ENCODE measurements at places on chromosomes 2 and 18.
A peak's percentile ranks its signal among the peaks of the same experiment; 100 is the strongest.

GRCh38 chr18:63197246-63197869, 122.2 kb downstream of the BCL2 start:
- DNase-seq, result no peak

GRCh38 chr2:215722125-215722524, 286.3 kb upstream of the FN1 start:
- no peak for DNase-seq

DNA sequence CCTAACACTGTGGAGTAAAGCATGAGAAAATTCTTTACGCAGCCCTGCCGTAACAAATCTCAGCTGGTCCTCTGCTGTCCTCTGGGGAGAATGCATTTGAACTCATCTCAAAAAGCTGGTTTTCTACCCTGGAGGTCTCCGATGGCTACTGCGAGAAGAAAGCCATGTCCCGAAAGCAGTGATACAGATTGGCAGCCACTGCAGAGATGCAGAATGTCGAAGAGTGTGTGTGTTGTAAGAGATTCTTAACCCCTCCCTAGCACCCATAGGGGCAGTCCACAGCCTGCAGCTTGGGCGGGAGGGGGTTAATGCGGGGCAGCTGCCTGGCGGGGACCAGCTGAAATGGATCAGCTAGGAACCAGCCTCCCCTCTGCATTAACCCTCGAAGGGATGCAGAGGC, 235.9 kb downstream of the ZNF516 start:
- no peak for DNase-seq

- DNase-seq, result peak; percentile 95
Observed at GRCh38 chr18:51197661-51198424, at the start of gene MEX3C. TSS of gene MEX3C (minus strand) at chr18:51197681. CDS start at chr18:51197320, 361 bp downstream.

GRCh38 chr2:84908948-84909713, 3.7 kb downstream of the TMSB10 start:
- no peak for DNase-seq

- no peak for DNase-seq
Observed at GRCh38 chr18:57834616-57835015, 31.5 kb upstream of the ATP8B1 start.

DNA sequence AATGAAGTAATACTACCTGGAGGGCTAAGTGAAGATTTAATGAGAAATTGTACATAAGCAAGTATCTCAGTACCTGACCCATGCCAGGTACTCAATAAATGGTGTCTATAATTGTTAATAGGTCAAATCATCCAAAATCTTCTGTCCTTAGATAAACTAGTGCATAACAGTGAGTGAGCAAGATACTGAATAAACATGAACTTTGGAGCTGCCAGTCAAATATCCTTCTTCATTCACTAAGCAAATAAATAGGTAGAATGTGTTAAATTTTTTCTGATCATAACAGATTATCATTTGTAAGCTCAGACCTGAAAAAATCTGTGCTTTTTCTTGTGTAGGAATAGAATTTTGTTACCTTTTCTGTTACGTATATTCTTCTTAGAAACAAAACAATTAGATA, 39.6 kb downstream of the RAB3GAP1 start:
- no peak for DNase-seq

- DNase-seq, result no peak
Observed at GRCh38 chr2:178241844-178242551, 47.7 kb downstream of the OSBPL6 start.

DNA sequence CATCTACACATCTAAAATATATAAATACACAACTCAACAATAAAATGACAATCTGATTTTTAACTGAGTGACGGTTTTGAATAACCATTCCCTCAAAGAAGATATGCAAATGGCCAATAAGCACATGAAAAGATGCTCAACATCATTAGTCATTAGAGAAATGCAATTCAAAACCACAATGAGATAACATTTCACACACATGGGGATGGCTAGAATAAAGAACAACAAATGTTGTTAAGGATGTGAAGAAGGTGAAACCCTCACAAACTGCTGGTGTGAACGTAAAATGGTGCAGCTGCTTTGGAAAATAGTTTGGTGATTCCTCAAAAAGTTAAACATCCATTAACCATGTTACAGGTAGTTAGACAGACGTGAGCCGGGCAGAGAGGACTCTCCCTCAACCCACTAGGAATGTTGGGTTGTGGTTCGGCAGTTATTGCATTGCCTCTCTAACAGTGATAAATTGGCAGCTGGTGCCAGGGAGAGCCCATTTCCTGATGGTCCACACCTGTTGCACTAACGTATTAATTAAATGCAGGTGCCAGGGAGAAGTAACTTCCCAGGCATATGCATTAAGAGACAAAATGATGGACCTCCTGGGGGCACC, 22.3 kb upstream of the DUSP2 start:
- DNase-seq, result no peak

- no peak for DNase-seq
Observed at GRCh38 chr2:73582364-73582763, 59.9 kb downstream of the NAT8 start.

- peak; percentile 23 for DNase-seq
Observed at GRCh38 chr2:96175951-96176350, 30.7 kb upstream of the DUSP2 start.

DNA sequence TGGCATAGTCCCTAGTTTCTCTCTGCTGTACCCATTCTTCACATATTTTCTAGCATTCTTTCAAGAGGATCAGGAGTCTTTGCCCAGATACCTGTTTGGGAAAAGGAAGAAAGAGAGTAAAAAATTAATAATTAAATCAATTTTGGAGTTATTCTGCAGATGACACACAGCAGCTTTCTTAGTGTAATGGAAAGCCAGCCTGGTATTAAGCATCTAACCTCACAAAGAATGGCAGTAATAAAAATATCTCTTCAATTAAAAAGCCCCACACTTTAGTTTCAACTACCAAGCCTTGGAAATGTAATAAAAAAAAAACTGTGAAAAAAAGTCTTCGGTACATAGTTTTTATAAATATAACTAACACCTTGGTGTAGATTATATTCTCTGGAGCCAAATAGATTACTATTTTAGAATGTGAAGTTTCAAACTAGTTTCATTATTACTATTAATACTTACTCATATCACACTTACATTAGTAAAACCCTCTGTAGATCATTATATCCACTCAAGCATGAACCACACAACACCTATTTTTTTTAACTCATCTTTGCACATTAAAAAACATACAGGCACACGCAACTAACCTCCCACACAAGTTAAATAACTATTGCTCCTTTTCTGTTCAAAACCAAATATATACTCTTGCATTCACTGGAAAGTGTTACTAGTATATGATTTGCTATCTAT, 90.9 kb downstream of the GPD2 start:
- DNase-seq, result peak; percentile 77

DNA sequence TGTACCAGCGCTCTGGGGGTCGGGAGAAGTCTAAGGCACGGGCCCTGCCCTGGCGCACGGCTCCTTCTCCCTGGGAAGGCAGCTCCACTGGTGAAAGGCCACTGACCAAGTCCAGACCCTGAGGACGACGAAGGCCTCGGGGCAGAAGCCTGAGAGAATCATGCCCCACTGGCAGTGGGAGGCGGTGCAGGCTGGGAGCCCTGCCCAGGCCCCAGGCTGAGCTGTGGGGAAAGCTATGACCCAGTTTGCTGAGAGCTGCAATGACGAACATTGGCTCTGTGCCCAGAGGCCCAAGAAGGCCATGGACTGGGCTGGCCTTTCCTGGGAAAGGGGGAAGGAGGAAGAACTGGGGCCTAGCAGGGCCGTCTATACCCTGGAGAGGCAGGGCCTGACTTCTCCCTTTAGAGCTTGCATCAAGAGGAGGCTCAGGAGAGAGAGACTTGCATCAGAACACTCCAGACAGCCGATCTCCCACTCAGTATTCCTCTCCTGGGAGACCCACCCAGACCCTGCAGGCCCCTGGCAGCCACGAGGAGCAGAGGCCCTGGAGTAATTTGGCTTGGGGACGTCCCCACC, 32.9 kb downstream of the HS1BP3 start:
- DNase-seq, result no peak

DNA sequence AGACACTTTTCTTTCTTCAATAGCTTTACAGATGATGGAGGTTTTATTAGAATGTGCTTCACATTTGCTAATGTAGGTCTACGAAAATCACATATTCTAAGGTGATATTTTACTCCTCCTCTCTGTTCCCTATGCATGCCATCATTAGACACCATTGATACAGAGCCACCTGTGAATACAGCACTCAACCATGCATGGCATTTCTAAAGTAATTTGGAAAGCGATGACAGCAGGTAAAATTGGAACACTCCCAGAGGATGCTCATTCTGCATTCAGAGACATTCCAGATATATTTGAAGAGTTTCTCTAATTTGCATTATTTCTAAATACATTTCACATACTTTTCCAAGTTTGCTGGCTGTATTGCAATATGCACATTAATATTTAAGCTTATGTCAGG, 65.3 kb upstream of the RIT2 start:
- no peak for DNase-seq

GRCh38 chr18:5787936-5788335, 107.4 kb downstream of the TMEM200C start:
- DNase-seq, result no peak

GRCh38 chr2:3322311-3322970, 55.2 kb downstream of the EIPR1 start:
- no peak for DNase-seq

DNA sequence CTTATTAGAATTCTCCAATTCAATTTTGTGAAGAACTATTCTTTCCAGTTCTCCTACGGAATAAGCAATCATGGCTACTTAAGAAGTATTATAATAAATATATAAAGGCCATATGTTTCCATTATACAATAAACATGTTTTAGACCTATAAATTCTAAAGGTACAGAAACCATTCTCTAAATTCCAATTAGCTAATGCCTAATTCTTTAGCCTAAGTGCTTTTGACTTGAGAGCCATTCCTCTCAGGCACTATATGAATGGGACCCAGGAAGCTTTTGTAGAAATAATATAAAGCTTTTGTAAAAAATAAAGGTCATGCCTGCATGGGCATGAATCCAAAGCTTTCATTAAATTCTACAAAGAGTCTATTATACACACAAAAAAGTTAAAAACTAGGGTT, 161.0 kb upstream of the UNC80 start:
- no peak for DNase-seq

DNA sequence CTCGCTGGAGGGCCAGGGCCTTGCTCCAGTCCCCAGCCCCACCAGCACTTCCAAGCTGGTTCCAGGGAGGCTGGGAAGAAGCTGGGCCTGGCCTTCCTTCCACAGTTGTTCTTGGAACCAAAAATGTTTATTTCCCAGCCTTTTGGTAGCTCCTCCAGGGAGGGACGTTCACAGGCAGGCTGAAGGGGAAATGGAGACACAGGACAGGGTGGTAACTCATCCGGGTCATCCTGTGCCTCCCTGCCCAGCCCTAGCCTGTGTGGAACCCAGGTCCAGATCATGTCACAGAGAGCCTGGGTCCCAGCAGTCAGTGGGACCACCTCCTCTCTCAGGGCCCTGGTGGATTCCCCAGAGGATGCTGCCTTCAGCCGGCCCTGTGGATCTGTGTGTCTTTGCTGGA, 12.5 kb upstream of the ARMC9 start:
- DNase-seq, result no peak

GRCh38 chr18:56305583-56305982, 332.8 kb downstream of the TXNL1 start:
- no peak for DNase-seq

DNA sequence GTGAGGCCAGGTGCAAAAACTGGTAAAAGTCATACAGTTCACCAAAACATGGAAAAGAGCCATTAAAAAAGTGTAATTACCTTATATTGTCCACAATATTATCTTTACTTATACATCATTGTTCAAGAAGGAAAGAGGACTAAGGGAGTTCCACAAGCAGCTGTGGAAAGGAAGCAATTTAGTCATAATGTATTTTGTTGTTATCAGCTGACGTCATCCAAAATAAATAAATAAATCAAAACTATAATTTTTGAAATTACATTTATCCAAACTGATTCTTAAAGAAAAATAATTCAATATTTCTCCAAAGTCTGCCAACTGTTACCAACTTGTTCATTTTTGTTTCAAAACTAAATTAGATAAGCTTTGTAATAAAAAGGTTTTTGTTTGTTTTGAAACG, 256.1 kb upstream of the CNTNAP5 start:
- no peak for DNase-seq

- DNase-seq, result no peak
Observed at GRCh38 chr2:152694161-152694661, 23.1 kb downstream of the PRPF40A start.

GRCh38 chr2:105183555-105184323, 57.8 kb upstream of the GPR45 start:
- peak; percentile 47 for DNase-seq

GRCh38 chr2:160891353-160891740, 268.9 kb upstream of the TANK start:
- no peak for DNase-seq

DNA sequence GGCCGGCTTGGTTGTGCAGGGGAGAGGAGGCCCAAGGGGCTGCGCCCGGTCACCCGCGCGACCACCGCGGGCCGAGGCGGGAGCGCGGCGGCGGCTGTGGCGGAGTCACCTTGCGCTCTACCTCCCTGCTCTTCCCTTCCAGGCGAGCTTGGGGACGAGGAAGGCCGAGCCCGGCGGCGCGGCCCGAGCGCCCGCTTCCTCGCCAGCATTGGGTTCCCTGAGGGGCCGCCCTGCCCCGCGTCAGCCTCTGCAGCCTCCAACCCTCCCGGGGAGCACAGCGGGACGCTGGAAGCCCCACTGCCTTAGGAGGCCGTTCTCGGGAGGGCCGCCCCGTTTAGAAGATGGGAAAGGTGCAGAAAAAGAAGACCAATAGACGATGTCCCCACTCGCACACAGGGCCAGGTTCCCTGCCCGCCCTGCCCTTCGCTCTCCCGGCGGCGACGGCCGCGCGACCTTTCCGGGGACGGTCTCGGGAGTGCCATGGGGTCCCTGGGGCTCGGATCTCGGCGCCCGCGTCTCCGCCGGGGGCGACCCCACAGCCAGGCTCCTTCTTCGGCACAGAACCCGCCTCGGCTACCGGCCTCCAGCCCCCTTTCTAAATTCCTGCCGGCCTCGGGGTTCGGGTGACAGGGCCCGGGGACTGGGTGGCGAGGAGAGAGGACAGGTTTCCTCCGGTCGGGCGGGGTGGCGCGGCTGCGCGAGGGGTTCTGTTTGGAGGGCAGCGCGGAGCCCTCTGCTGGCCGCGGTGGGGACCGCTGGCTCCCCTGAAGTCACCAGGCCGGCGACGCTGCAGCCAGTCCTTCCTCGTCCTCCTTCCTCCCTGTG, 85.5 kb downstream of the HS6ST1 start:
- peak; percentile 97 for DNase-seq

- peak; percentile 67 for DNase-seq
Observed at GRCh38 chr2:33441235-33441810, 35.1 kb upstream of the RASGRP3 start.

GRCh38 chr18:39846265-39846664, 2108.8 kb upstream of the PIK3C3 start:
- DNase-seq, result no peak

- DNase-seq, result peak; percentile 80
Observed at GRCh38 chr2:24382363-24383073, 22.2 kb upstream of the ITSN2 start.

- no peak for DNase-seq
Observed at GRCh38 chr2:51505533-51505932, 473.6 kb upstream of the NRXN1 start.

DNA sequence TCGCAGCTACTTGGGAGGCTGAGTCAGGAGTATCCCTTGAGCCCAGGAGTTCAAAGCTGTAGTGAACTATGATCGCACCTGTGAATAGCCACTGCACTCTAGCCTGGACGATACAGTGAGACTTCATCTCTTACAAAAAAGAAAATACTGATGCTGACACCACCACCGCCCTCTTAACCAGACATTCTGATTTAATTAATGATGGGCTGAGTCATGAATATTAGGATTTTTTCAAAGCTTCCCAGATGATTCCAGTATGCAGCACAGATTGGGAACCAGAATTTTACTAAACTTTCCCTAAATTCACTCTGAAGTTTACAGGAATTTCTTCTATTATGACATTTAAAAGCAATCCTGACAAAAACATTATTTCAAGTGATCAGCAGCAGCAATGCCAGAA, 130.1 kb downstream of the ERBB4 start:
- DNase-seq, result no peak
